ENCODE measurements at places on chromosomes 16 and 17.

GRCh38 chr16:47309581-47310312 lies 151.1 kb downstream of the ITFG1 start:
- no peak for DNase-seq

- DNase-seq = no peak
These were observed 17.7 kb downstream of the NUBP1 start for GRCh38 chr16:10761373-10761772.

DNA sequence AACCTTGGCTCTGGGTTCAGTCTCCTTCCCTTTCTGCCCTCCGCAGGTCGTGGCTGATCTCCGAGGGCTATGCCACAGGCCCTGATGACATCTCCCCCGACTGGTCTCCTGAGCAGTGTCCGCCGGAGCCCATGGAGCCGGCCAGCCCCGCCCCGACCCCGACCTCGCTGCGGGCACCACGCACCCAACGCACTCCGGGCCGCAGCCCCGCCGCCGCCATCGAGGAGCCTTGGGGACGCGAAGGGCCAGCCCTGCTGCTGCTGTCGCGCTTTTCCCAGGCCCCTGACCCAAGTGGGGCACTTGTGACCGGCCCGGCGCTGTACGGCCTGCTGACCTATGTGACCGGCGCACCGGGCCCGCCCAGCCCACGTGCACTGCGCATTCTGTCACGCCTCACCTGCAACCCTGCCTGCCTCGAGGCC lies 5.1 kb downstream of the ARMC5 start:
- no peak for DNase-seq

- DNase-seq = no peak
These were observed 961 bp downstream of the AMFR start for GRCh38 chr16:56424404-56424764.

DNA sequence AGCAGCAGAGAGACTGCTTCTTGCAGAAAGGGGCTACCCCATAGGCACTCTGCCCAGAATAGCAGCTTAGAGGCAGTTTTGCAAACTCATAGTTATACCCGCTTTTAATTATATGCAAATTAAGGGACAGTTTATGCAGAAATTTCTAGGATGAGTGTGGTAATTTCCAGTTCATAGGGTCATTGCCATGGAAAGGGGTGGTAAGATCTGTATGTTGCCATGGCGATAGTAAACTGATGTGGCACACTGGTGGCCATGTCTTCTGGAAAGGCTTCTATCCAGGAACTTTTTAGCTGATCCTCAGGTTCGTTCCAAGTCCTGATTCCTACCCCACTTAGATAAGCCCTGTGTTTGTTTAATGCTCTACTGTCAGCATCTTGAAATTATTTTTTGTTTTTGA lies 6.2 kb downstream of the STXBP4 start:
- DNase-seq = no peak

DNA sequence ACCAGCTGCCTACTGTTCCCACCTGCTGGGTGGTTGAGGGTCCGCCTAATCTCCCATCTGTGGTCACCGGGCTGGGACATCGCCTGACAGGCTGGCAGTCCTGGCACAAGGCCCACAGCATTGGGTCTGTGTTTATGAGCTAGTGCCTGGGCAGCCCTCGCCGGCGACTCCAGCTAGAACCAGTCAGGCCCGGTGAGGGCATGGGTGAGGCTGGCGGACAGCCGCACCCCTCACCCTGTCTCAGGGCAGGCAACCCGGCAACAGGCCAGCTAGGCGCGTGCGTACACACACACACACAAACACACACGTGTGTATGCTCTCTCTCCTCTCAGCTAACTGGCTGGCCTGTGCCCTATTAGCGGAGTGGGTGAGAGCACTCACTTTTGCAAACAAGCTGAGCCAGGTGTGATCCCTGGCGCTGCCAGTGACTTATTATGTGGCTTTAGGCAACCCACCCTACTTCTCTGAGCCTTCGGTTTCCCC lies 10.4 kb downstream of the HSD11B2 start:
- peak; percentile 48 for DNase-seq

GRCh38 chr16:69894676-69895075 lies 56.5 kb upstream of the CLEC18A start:
- DNase-seq = no peak

All from hematopoietic multipotent progenitor cell (in vitro differentiated cells).